Kidney (tissue), 22 donors: ENCODE measurements at places on chromosomes 12 and 14. TPM values are rescaled to one million over a fixed set of nuclear protein-coding genes. Genes with fewer than 3 reads are reported as not detected.

Gene NT5DC3
- 7.8 TPM for total RNA-seq

Gene MYG1
- total RNA-seq = 49.0 TPM

Gene SLC17A8
- total RNA-seq = 0.16 TPM

Gene SMOC1
- 2.8 TPM for total RNA-seq

GRCh38 chr14:95218472-95219193 is 61.3 kb upstream of the DICER1 start:
- no peak for DNase-seq

DNA sequence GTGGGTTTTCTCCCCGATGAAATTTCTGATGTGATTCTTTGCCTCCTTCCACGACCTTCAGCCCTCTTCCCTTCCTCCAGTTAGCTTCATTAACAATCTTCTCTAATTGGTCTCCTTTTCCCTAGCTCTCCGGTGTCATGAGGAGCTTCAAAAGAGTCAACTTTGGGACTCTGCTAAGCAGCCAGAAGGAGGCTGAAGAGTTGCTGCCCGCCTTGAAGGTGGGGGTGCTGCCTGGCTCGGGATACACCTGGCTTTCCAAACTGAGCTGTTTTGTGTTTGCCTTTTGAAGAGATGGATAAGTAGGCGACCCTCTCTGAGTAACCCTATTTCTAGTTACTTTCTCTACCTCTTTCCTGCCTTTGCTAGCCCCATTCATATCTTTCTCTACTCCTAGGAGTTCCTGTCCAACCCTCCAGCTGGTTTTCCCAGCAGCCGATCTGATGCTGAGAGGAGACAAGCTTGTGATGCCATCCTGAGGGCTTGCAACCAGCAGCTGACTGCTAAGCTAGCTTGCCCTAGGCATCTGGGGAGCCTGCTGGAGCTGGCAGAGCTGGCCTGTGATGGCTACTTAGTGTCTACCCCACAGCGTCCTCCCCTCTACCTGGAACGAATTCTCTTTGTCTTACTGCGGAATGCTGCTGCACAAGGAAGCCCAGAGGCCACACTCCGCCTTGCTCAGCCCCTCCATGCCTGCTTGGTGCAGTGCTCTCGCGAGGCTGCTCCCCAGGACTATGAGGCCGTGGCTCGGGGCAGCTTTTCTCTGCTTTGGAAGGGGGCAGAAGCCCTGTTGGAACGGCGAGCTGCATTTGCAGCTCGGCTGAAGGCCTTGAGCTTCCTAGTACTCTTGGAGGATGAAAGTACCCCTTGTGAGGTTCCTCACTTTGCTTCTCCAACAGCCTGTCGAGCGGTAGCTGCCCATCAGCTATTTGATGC is 797 bp downstream of the ESPL1 start:
- no peak for DNase-seq

DNA sequence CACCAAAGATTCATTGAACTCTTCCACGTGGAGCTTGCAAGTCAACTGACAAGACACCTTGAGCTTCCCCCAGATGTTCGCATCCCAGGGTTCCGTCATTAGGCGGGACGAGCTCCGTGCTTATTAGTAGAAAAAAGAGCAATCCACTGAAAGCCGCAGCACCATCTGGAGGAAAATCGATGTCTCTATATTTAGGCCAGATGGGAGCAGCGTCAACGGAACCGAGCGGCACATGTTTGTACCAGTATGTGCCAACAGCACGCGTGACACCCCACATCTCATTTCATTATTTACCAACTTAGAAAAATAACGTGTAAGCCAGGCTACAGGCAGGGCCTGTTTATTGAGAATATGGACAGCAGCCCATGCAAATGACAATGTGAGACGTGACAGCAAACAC is 45.8 kb upstream of the TMEM132D start:
- no peak for DNase-seq

- no peak for DNase-seq
These were observed 238.2 kb upstream of the SSTR1 start for GRCh38 chr14:37969511-37969979.

DNA sequence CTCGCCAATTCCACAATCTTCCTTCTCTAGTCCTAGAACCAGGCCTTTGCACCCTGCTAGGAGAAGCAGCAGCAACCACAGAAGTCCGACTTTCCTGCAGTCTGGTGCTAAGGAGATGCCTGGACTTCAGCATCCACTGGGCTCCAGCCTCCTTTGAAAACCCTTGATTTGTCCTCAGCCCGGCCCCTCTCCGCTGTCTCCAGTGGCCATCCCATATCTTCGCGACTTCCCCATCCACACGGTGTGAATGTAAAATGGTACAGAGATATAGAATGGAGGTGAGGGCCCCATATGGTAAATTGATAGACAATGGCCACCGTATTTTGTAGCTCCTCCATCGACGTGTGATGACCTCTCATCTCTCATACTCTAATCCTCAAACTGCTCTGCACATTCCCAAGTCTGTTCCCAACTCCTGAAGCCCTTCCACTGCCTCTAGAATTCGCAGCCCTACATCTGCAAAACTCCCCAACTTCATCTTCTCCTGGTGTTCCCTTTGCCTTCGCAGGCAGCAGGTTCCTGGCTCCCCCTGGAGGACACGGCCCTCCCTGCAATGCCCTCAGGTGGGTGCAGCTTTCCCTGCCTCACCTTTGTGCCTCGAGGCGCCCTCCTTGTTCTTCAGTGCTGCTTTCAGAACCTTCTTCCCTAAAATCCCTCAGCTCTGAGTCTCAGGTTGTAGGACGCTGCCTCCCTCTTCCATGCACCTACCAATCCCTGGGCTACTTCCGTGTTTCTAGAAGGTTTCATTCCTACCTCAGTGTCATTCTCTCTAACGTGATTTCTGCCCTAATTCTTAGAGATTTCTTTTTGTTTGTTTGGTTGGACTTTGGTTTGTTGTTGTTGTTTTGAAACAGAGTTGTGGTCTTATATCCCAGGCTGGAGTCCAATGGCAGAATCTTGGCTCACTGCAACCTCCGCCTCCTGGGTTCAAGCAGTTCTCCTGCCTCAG is 36.7 kb downstream of the TMBIM6 start:
- peak; percentile 52 for DNase-seq

- no peak for DNase-seq
These were observed 1204.8 kb downstream of the GALC start for GRCh38 chr14:86788224-86788623.

GRCh38 chr12:20421421-20421820 is 53.1 kb downstream of the PDE3A start:
- peak; percentile 32 for DNase-seq

- no peak for DNase-seq
These were observed 44.5 kb upstream of the ZDHHC17 start for GRCh38 chr12:76719171-76720041.

DNA sequence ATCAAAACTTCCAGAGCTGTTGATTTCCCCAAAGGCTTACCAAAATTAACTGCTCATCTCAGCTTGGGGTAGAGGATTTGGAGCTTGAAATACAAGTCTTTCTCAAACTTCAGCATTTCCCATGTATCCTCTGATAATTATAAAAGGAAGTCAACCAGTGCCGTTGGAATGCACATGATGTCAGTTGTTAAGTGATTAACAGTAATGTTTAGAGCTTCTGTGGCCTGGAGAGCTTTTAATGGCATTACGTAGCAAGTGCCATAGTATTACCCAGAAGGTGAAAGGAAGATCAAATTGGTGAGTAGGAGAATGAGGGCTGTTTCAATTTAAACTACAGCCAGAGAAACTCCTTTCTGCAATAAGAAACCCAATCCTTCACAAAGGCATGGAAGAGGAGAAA is 62.5 kb upstream of the PTPRR start:
- peak; percentile 65 for DNase-seq

DNA sequence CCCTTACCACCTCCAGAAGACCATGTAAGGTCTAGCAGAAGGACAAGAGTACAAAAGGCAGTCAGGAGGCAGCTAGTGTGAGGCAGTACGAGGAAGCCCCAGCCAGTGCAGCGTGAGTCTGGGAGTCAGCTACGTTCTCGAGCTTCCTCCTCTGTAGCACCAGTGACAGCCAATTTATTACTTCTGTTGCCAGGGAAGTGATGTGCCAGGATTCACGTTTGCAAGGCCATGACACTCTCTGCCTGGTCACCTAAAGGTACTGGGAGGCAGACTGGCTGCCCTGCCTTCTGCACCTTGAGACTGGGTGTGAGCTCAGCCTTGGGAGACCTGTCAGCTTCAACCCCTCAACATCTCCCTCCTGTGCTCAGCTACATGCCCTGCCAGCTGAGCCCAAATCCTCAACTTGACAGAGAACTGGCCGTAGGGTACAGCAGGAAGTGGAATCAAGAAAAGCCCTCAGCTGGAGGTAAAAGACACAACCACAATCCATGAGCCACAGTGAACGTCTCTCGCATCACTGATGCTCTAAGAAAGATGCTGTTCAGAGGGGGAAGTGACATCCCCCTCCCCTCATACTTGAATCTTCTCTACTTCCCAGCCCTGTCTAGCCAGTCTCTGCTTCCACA is 182.5 kb upstream of the RGS6 start:
- no peak for DNase-seq

- no peak for DNase-seq
These were observed 211.1 kb upstream of the DAAM1 start for GRCh38 chr14:58977366-58977765.

- no peak for DNase-seq
These were observed 6.8 kb downstream of the YBX3 start for GRCh38 chr12:10716277-10716676.

GRCh38 chr12:5154091-5154490 is 110.4 kb downstream of the KCNA5 start:
- no peak for DNase-seq

DNA sequence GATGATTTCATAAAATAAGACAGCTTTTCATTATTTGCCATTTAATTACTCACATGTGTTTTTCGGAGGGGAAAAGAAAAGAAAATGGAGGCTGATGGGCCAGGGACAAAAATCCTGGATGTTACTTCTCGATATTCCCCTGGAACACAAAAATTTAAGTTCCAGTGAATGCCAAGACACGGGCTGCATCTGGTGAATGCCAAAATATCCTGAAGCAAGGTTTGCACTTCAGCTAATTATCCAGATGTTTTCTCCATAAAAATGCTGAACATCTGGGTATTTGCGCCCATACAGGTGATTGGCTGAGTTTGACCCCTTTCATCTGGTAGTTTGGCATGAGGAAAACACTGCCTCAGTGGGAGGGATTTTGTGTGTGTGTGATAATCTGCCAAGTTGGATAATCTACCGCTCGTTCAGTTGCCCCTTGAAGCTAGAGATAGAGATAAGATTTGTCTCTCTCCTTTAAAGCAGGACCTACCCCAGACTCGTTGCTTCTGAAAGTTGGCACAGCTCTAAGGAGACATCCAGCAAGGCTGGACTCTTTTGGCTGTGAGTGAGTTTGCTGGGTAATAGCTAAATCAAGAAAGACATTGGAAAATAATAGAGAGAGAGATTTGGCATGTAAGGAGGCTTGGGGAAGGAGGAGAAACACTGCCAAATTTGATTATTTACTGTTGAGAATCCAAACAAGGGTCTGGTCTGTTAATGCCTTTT is 390.0 kb downstream of the EGLN3 start:
- no peak for DNase-seq
